HuH-7.5 (cell line): ENCODE measurements at places on chromosomes 6 and 20.

DNA sequence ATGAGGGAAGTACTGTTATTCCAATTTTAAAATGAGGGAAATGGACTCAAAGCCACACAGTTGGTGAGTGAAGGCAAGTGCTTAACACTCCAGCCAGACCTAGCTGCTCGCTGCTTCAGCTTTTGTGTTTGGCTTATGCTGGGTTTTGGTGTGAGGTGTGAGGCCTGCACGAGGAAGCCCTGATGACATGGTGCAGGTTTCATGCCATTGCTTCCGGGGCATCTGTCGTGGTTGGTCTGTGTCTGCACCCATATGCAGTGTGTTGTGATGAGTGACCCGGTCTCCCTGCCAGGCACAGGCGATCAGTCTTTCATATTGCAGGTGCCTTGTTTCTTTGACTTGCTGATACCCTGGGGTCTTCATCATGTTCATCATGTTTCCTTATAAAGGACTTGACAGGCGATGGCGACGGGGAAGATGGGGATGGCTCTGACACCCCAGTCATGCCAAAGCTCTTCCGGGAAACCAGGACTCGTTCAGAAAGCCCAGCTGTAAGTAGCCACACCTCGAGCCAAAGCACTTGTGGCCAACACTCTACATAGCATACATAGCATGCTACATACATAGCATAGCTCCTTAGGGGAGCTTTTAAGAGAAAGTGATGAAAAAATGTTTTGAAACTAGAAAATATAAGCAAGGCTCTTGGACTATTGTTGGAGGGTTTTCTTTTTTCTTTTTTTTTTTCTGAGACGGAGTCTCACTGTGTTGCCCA is 22.3 kb downstream of the DNMT3B start:
- DNase-seq: no peak

- DNase-seq: no peak
Measured at GRCh38 chr6:42315259-42315990, 97.8 kb upstream of the MRPS10 start.

- no peak for DNase-seq
Measured at GRCh38 chr6:149235130-149235561, 82.4 kb upstream of the TAB2 start.

- DNase-seq: no peak
Measured at GRCh38 chr20:58895448-58896180, 43.1 kb downstream of the GNAS start.

DNA sequence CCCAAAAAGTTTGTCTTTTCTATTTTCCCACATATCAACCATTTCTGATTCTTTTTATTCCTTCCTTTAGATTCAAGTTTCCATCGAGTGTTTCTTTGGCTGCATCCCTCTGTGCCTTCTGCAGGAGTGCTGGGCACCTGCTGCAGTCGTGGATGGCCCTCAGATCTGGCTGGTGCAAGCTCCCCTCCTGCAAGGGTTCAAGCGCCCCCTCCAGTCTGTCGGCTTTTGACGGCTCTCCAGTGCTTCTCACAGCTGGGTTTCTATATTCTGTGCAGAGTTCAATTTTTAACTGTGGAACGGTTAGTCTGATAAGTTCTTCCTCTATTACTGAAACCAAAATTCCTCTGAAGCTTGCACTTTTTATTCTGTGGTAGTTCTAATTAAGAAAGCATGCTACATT is 132.1 kb downstream of the HUS1B start:
- DNase-seq: no peak

DNA sequence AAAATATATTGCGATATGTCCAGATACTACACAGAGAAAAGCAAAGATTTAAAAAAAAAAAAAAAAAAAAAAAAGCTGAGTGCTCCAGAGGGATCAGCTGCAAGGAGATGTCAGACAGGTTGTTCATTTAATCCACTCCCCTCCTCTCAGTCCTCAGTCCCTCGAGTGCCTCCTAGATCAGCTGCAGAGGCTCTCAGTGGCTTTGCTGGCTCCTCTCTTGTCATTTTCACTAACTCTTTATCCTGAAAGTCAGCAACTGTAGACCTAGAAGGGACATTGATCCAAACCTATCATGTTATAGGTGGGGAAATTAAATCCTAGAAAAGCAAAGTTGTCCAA is 61.6 kb downstream of the KIAA0319 start:
- DNase-seq: no peak

GRCh38 chr6:109292983-109293586 is 89.2 kb downstream of the CD164 start:
- DNase-seq: no peak
